ENCODE measurements at places on chromosomes 4 and X.

DNA sequence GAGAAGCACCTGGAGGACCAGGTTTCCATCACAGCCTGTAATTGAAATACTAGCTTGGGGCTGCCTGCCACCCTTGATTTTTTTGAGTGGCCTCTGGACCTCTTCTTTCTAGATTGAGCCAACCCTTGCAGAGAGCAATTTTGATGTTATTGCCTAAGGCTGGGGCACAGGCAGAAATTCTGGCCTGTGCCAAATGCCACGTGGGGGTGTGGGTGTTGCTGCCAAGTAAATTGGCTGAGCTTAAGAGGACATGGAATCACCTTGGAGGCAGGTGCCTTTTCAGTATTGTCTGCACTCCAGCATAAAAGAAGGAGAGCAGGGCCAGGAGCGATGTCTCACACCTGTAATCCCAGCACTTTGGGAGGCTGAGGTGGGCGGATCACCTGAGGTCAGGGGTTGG, 286.1 kb upstream of the PRPS2 start:
- DNase-seq, result no peak

DNA sequence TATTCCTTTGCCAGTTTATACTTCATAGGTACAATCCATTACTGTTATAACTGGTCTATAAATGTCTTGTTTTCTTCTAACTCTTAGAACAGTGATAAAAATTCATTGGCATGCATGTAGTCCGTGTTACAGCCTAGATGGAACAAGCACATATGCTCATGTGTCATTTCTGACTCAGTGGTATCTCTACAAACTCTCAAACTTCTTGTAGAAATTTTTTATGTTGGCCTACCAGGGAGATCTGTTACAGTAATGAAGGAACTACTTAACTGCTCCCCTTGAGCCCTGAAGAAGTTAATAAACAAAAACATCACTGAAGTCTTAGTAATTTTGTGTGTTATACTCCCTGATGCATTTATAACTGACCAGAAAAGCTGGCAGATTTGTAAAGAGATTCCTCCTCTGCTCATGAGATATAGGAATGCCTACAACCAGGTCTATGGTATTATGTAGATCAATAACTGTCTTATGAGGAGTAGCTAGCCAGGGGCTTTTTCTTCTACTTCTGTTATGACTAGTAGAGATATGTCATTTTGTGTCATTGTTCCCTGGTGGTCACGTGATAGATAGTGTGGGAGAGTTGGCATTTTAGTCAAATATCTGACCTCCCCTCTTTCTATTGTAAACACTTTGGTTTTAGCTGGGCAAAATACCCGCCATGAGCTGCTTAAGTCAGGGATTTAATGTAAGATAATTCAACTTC, 53.7 kb upstream of the FAAH2 start:
- no peak for DNase-seq

GRCh38 chr4:55438314-55438713, 42.6 kb downstream of the TMEM165 start:
- no peak for DNase-seq

DNA sequence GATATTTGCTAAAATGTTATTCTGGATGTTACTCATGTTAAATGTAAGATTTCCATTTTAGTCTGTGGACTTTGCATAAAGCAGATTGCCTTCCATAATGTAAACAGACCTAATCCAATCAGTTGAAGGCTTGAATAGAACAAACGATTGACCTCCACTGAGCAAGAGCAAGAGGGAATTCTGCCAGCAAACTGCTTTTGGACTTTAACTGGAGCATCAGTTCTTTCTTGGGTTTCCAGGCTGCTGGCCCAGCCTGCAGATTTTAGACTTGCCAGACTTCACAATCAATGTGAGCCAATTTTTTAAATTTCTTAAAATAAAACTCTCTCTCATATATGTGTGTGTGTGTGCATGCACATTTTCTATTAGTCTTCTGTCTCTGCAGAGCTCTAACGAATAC, 1248.8 kb downstream of the ADGRL3 start:
- no peak for DNase-seq

DNA sequence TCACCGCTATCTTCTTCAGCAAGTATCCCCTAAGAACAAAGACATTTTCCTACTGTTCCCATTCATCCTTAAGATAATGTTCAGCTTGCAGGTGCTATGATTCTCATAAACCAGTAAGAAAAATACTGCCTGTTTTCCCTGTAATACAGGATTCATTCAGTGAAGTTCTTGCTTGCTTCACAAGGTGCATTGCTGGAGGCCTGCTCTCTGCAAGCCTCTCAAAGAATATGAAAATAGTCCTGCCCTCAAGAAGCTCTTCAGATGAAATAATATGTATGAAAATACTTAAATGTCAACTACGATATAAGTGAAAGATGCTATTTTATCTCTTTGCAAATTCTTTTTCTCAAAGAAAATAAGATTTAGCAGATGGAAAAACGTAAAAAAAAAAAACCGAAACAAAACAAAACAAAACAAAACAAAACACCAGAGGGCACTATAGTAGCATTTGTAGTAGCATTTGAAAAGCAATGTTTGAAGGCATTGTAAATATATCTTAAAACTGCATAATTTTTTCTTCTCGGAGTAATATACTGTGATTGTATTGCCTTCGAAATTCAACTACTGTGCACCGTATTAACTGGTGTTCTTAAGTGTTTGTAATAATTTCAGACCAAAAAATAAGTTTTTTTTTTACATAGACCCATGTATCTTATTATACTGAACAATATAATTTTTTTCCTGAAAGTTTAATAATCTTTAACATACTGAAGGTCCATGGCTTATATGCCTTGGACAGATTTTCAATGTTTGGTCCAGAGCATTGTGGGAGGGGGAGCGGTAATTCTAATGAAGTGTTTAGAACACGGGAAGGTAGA, 26.0 kb downstream of the ADH4 start:
- DNase-seq, result no peak

DNA sequence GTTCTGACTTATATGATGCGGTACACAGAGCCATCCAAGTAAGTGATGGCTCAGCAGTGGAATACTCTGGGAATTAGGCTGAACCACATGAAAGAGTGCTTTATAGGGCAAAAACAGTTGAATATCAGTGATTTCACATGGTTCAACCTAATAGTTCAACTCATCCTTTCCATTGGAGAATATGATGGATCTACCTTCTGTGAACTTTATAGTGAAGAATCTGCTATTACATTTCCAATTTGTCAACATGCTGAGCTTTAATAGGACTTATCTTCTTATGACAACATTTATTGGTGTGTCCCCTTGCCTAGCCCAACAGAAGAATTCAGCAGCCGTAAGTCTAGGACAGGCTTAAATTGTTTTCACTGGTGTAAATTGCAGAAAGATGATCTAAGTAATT, 15.4 kb upstream of the AFP start:
- no peak for DNase-seq

- no peak for DNase-seq
Measured at GRCh38 chr4:10703766-10704429, 19.3 kb upstream of the CLNK start.

GRCh38 chr4:137432446-137433311, 99.6 kb downstream of the PCDH18 start:
- no peak for DNase-seq

DNA sequence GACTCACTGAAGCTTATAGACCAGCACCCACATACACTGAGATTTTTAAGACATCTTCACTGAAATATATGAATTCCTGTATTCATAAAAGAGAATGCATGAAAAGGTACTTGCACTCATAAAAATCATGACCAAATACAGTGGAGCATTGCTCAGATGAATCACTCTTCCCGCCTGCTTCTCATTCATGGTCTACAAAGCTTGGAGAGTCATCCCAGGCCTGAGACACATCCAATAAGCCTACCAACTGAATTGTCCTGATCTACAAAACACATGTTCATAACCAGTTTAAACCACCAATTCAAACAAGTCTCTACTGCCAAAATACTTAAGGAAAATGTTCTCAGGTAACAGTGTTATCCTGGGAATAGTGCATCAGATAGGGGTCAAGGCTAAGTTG, 38.1 kb downstream of the PROM1 start:
- DNase-seq, result no peak

DNA sequence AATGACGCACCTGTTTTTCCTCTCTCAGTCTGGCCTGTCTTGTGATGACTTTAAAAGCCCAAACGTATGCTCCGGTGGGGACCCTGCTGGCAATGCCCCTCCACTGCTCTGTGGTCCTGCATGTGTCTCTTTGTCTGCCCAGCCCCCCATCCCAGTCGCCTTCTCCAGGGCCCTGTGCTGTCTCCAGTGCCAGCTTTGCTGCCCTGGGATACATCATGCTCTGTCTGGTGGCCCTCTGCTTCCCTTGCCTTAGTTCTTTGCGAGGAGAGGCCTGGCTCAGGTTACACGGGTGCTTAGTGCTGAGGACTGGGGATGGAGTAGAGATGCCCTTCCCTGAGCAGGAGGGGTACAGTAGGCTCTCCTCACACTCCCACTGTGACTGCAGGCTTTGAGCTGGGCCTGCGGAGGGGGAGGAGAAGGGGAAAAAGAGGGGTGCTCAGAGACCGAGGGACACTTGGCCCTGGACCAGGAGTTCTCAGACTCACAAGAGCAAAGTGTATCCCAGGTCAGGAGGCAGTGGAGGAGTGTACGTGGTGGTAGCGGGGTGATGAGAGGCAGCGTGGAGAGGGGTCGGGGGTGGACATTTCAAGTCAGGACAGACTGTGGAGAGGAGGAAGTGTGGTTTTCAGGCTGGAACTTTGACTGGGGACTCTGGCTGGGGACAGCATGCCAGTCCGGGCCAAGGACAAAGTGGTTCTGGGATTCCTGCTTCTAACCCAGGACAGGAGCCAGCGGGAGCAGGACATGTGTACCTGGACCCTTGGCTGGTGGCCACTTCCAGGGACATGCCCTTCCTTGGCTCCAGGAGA, 2.8 kb downstream of the APLN start:
- no peak for DNase-seq

- no peak for DNase-seq
Measured at GRCh38 chr4:26819026-26819425, 41.6 kb upstream of the STIM2 start.

GRCh38 chr4:10673817-10674369, 10.7 kb downstream of the CLNK start:
- DNase-seq, result no peak

GRCh38 chr4:52545099-52546069, 113.7 kb downstream of the USP46 start:
- peak; percentile 66 for DNase-seq

- DNase-seq, result peak; percentile 75
Measured at GRCh38 chrX:53435997-53436396, 1.8 kb upstream of the HSD17B10 start.

DNA sequence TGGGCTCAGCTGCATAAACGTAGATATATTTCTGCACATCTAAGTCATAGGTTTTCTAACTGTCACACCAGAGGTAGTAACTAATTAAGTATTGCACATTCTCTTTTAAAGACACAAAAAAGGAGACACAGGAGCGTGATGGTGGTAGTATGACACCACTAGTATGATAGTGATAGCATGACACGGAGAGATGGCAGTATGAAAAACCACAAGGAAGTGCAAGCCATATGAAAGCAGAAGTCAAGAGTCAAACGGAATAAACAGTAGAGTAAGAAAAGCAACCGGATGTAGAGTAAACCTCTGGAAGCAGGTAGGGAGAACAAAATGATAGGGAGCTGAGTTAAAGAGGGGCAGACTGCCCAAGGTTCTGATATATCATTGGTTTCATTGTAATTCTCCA, 382.2 kb upstream of the INTU start:
- no peak for DNase-seq

GRCh38 chr4:156598138-156598681, 373.4 kb downstream of the PDGFC start:
- DNase-seq, result no peak

- no peak for DNase-seq
Measured at GRCh38 chr4:116530048-116530447, 555.3 kb downstream of the TRAM1L1 start.

DNA sequence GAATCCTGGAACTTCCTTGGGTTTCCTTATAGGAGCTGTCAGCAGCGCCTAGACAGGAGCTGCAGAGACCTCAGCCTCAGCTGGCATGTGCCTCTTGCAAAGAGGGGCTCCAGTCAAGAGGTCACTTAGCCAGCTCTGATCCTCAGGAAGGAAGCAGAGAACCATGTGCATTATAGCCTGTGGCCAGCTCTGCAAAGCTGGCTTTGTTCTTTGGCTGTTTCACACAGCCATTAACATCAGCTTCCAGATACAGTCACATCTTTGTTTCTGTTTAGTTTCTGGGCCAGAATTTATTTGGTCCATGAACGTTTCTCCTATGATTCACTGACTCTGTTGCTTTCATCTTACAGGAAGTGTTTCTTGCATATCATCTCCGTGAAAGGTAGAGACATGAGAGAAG, 92.4 kb downstream of the CC2D2A start:
- no peak for DNase-seq

GRCh38 chrX:65783746-65784145, 116.3 kb downstream of the MSN start:
- DNase-seq, result no peak

Data from CD4-positive, alpha-beta T cell treated with Interleukin-1 beta for 1 hour (primary cell).